ENCODE measurements at places on chromosomes 3 and 15.

DNA sequence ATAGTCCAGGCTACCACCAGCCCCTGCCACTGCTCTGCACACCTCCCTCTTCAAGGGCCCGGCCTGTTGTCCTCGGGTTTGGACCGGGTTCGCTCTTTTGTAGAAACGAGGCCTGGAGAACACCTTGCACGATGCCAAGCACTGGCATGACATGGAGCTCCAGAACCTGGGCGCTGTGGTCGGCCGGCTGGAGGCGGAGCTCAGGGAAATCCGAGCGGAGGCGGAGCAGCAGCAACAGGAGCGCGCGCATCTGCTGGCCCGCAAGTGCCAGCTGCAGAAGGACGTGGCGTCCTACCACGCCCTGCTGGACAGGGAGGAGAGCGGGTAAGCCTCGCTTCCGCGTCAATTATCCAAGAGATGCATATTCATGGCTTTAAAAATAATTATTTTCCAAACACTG is 72.4 kb downstream of the BFSP2 start:
- DNase-seq, result peak; percentile 74

GRCh38 chr3:104612218-104612617 is 754.5 kb upstream of the ALCAM start:
- DNase-seq, result no peak

GRCh38 chr3:47908744-47909143 is 105.8 kb downstream of the DHX30 start:
- no peak for DNase-seq

- no peak for DNase-seq
These were observed 48.8 kb downstream of the CHRD start for GRCh38 chr3:184428561-184429175.

DNA sequence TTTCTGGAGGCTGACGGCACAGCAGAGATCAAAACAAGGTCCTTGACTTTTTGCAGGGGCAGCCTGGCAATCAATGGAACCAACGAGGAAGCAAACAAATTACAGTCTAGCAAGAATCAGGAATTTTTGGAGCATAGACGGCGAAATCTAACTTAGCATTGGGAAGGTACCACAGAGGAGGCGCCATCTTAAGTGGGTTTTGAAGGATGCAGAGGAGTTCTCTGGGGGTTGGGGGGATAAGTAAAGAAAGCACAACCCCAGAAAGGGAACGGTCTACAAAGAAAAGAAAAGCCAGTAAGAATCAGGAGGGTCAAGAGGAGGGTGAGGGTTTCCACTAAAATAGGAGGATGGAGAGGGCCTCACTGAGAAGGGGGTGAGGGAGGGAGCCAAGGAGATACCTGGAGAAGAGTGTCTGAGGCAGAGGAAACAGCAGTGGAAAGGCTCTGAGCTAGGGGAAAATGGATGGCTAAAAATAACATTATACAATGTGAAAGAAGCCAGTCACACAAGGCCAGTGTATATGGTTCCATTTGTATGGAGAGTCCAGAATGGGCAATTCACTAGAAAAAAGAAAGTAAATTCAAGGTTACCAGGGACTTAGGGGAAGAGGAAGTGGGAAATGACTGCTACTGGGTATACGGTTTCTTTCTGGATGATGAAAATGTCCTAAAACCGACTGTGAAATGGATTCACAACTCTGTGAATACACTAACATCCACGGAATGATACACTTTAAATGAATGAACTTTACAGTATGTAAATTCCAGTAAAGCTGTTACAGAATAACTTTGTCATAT is 25.2 kb upstream of the IQSEC1 start:
- no peak for DNase-seq

GRCh38 chr3:155184011-155184410 is 103.9 kb downstream of the MME start:
- DNase-seq, result no peak

DNA sequence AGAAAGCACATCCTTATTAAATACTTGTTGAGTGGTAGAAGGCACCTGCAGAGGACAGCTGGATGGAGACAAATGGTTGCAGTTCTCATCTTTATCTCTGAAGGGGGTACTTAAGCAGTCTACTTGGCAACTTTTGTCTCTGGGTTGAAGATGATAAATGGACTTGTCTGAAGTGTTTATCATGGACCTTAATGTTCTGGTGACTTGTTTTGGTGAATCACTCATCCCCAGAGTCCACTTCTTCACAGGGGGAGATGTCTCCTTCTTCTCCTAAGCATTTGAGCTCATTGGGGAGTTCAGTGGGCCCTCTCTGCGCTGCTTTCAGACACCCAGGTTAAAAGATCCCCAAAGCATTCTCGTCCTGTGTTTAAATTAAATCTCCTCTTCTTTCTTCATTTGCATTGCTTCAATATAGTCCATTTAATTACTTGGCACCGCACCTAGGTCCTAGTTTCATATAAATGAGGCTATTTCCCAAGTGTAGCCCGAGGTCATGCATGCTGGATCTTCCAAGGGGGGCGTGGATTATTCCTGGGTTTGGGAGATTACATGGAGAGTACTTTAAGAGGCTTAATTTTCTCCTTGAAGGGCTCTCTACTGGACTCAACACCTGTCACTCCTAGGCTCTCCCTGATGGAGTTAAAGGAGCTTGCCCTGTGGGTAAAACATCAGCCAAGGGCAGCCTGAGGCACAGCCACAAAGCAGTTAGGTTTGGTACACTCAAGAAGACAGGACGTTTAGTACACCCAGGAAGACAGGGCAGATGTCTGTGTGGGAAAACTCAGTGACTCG is 239.3 kb upstream of the C2CD4B start:
- no peak for DNase-seq

Data from posterior cingulate gyrus (tissue), 11 donors.